SK-N-SH treated with all-trans-retinoic acid at 6 μM for 48 hours (cell line): ENCODE measurements at places on chromosomes 6 and 20.

DNA sequence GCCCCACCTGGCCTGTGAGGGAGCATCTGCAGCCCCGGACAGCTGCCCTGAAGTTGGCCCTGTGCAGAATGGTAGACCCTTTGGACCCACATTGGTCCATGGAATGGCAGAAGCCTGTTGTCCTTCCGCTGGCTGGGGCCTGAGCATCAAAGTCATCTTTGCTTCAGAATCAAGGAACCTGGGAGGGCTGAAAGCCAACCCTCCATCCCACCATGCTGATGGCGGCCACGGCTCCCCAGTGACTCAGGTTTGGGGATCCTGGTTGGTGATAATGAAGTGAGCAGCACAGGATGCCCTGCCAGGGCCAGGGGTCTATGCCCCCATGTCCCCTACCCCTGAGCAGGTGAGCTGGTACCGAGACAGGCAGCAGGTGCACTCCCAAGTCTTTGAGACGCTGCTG lies 52.8 kb downstream of the YTHDF1 start:
- ATAC-seq, result no peak

DNA sequence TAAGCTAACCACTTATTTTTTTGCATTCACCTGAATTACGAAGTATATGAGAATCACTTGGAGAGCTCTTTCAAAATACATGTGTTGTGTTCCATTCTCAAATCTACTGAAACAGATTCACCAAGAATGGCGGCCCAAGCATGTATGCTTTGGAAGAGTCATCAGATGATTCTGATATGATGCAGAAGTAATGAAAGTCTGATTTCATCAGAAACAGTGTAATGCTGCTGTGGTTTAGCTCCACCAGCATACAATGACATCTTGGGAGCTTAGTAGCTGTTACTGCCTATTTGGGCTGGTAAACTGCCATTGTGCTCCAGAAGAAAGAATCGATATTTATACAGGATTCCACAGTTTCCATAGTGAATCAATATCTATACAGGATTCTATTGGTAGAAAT lies 52.9 kb downstream of the UBR2 start:
- ATAC-seq, result no peak

GRCh38 chr20:9478771-9479170 lies 35.6 kb upstream of the LAMP5 start:
- ATAC-seq, result no peak

DNA sequence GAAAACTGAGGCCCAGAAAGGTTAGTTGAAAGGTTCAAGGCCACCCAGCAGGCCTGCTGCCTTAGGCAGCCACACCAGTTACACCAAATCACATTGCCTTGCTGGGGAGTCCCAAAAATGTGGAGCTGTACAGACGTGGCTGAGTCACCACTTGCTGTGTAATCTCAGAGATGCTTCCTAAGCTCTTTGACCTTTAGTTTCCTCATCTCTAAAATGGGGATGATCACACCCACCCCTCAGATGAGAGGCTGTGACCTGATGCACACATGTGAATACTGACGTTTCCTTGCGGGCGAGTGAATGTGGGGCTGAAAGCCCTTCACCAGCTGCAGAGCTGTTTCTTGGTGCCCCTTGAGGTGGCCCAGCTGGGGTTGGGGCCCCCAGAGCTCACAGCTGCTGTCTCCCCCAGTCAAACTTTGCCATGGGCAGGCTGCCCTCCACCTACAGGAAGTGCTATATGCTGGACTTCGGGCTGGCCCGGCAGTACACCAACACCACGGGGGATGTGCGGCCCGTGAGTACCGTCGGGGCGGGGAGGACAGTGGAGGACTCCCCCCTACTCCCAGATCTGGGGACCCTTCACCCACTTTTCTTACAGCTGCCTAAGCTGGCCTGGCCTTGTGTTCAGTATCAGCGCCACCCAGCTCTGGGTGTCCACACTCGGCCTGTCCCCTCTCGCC lies 11.0 kb downstream of the TTBK1 start:
- no peak for ATAC-seq

- no peak for ATAC-seq
Measured at GRCh38 chr6:136971609-136972008, 49.5 kb downstream of the SLC35D3 start.

DNA sequence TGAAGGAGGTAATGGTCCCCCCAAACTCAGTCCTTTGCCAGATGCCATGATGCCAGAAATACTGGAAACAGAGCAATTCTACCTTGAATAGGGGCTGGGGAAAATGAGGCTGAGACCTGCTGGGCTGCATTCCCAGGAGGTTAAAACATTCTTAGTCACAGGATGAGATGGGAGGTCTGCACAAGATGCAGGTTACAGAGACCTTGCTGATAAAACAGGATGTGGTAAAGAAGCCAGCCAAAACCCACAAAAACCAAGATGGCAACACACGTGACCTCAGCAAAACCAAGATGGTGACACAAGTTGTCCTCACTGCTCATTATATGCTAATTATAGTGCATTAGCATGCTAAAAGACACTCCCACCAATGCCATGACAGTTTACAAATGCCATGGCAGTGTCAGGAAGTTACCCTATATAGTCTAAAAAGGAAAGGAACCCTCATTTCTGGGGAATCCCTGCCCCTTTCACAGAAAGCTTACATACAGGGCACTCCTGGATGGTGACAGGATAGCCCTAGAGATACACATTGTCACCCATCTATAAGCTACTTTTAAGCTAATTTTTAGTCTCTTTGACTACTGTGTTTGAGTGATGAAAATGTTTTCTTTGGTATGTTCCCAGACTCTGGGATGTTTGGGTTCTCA lies 979.7 kb downstream of the TBC1D32 start:
- no peak for ATAC-seq

GRCh38 chr20:13883425-13883824 lies 98.6 kb downstream of the NDUFAF5 start:
- peak; percentile 38; the same call in 2 of the 3 replicates for ATAC-seq

DNA sequence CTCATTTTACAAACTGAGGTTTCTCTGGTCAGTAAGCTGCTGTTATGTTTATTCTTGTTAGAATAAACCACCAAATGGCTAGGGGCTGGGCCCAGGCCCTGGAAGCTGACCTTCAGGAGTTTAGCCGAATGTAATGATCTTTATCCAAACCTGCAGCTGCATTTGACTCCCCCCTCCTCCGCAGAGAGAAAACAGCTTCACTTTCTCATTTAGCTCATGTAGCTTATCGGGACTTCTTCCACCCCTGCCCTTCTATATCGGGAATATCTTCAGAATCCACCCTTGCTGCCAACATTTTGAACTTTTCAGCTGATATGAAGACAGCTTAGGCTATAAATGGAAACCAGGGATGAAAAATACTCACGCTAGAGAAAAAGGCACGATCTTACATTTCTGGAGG lies 102.6 kb downstream of the ZMYND8 start:
- no peak for ATAC-seq

- ATAC-seq, result peak; percentile 36
Measured at GRCh38 chr6:99602520-99603420, 3.9 kb upstream of the PRDM13 start.

DNA sequence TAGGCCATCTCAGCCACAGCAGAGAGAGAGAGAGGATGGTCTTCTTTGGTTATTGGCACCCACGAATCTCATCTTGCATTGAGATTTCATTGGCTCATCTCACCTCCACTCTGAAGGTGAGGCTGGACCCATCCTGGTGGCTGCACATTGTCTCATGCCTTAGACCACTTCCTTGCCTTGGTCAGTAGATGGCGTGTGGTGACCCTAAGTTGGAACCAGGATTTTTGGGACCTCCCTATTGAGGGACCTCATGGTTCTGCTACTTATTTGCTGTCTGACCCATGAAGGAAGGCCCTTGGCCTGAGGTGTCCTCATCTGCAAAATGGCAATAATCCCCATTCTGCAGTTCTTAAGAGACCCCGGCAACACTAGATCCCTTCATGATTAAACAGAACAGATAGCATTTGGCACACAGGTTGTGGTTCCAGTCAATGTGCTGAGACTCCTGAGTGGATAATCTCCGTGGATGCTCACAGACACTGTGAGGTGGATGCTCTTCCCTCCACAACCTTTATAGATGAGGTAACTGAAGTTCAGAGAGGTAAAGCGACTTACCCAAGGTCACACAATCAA lies 21.5 kb upstream of the AAR2 start:
- ATAC-seq, result peak; percentile 69; the same call in 2 of the 3 replicates

DNA sequence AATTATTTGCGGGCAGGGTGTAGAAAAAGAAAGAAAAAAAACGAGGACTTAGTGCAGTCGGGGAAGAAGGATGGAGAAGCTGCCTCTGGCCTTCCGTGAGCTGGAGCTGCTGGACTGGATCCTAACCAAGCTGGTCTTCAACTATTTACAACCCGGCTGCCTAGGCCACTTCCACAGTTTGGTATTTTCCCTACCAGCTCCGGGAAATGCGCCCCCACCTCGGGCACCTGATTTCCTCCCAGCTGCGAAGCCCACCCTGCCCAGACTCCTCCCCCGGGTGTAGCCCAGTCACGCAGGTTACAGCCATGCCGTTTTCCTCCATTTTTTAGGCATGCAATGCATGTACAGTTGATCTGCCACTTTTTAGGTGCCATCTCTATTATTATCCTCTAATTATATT lies 21.2 kb downstream of the THEMIS start:
- ATAC-seq, result peak; percentile 64

DNA sequence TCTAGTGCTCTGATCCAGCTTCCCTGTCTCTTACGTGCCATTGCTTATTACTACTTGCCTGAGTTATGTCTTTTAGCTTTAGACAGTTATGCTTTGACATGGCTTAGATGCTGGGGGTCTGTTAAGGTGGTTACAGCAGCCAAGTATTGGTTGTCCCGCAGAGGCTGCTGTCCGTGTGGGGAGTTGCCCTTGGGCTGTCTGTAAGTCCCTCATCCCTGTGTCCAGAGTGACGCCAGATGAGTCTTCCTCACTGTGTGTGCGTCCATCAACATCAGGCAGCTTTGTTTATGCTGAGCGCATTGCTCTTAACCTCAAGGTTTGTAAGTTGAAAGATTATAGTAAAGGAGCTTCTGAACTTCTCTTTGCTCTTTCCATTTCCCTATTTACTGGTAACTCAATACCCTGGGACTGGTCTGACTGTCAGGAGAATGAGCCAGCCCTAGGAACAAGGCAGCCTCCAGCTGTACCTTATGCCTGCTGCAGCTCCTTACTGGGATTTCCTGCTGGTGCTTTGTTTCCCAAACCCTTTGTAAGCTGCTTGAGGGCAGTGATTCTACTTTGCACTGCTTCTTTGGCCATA lies 7.2 kb downstream of the FAM120B start:
- ATAC-seq, result no peak

- no peak for ATAC-seq
Measured at GRCh38 chr6:13667655-13668054, 44.0 kb downstream of the RANBP9 start.

DNA sequence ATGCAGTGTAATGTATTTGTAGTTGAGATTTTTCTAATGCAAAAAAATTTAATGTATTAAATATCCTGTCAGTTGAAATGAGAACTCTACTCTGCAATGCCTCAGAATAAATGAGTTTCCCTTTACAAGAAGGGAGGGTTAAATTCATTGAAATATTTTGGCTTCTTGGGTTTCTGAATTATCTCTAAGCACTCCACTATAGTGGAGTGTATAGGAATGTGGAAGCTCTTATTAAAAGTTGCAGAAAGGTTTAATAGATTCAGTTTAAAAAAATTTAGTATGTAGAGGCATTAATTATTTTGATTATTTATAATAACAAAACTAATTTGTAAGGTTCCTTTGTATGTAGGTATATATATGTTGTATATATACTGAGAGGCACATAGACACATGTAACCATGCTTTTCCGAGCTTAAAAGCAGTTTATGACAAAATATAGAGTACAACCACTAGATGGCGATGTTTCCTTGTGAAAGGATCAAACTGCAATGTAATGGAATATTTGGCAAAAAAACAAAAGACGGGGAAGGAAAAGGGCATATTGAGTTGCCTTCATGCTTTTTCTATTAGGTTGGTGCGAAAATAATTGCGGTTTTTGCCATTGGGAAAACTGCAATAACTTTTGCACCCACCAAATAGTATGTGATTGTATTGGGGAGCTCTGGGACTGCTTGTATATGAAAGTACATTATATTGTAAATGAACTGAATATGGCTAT lies 144.2 kb downstream of the MYO6 start:
- peak; percentile 91 for ATAC-seq

GRCh38 chr6:10315658-10316372 lies 99.1 kb downstream of the TFAP2A start:
- no peak; the same call in 2 of the 3 replicates for ATAC-seq

DNA sequence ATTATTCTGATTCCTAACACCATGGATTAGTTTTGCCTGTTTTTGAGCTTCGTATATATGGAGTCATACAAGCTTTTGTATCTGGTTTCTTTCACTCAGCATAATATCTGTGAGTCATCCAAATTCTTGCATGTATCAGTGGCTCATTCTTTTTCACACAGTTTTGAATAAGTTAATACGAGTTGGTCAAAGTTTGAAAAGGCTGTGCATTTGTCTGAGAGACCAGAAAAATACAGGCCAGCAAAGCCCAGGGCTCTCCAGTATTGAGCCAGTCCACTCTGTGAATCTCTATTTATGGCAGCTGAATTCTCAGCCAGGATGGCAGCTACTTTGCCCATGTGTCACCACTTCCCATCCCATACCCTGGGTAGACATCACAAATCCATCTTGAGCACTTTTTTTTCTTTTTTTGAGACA lies 7.2 kb upstream of the CHMP4B start:
- ATAC-seq, result peak; percentile 95

- no peak for ATAC-seq
Measured at GRCh38 chr6:166286839-166287271, 21.3 kb downstream of the PRR18 start.

GRCh38 chr20:40628877-40629276 lies 60.2 kb downstream of the MAFB start:
- no peak for ATAC-seq
